RPMI7951 (cell line): ENCODE measurements at places on chromosomes 11 and 22. TPM values are rescaled to one million over a fixed set of nuclear protein-coding genes. Genes with fewer than 3 reads are reported as not detected.
A peak's percentile ranks its signal among the peaks of the same experiment; 100 is the strongest.

SPI1 gene
- not detected in 2 replicates for total RNA-seq

DNA sequence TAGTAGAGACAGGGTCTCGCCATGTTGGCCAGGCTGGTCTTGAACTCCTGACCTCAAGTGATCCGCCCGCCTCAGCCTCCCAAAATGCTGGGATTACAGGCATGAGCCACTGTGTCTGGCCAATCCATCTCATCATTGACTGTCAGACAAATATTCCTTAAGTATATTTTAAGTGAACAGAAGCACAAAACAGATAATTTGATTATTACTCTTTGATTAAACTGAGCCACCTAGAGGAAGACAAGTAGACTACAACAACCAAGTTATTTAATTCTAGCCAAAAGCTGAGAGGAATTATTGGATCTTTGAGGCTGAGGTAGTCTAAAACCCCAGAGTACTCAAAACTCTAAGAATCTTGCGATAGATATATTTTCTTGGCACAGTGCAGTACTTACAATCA lies 1.2 kb downstream of the ACRV1 start:
- no peak for DNase-seq

- no peak for DNase-seq
These were observed 7.4 kb downstream of the CLNS1A start for GRCh38 chr11:77630157-77630710.

NTM gene
- 38.7 and 47.8 TPM in 2 replicates for total RNA-seq

DNA sequence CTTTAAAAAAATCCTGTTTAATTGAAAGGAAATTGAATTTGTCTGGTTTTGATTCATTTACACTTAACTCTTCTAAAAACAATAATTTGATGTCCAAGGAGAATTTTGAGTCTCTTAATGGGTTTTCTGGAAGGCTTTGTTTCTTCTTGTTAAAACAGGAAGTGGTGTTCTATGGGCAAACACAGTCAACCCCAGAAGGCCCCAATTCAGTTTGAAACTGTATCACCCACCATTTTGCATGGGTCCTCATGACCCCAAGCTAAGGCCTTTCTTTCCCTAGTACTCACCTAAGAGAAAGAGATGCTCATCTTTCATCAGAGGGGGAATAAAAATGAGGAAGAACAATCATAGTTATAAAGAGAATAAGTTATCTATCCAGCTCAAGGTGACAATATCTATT lies 10.6 kb downstream of the FLI1 start:
- DNase-seq = no peak

MEI1 gene
- not detected in 2 replicates for total RNA-seq

DNA sequence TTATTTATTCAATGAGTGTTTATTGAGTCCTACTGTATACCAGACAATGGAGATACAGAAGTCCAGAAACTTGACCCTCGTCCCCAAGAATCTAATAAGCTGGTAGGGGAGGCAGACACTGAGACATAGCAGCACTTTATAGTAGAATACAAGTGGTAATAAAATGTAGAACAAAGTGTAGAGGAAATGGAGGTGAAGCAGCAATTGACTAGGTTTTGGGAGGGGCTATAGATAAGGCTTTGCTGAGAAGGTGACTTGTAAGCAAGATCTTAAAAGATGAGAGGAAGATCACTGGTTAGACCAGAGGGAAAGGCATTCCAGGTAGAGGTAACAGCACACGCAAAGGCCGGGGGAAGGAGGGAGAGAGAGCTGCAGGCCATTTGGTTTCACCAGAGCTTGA lies 57.3 kb downstream of the ZBTB16 start:
- DNase-seq = no peak

GRCh38 chr22:36977401-36977861 lies 41.8 kb downstream of the TST start:
- DNase-seq = peak; percentile 26

DNA sequence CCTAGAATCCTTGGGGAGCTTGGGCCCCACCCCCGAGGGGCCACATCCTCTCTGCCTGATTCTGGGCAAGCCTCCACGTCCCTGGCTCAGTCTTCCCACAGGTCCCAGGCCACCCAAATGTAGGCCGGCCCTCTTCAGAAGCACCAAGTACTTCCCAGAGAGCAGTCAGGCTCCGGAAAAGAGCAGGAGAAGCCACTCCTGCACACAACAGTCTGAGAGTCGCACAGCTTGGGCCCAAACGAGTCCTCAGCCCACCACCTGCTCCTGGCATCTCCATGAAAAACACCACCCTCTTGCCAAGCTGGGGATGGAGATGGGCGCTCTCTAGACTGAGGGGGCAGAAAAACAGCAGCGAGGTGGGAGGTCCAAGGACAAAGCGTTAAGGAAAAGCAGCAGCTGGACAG lies 15.4 kb downstream of the EHD1 start:
- no peak for DNase-seq

GRCh38 chr11:98180921-98181320 lies 839.8 kb upstream of the CNTN5 start:
- DNase-seq = no peak

DNA sequence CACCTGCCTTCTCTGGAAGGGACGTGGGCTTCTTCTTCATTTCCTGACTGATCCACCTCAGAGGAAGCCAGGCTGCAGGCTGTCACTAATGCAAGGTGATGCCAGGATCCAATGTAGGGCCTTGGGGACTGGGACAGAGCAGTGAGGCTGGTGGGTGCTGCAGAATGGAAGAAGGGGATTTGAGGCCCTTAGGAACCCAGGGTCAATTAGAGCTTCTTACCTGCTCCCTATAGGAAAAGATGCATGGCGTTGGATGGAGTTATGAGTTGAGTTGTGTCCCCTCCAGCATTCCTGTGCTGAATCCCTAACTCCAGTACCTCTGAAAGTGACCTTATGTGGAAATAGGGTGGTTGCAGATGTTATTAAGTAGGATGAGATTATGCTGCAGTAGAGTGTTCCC lies 190.4 kb downstream of the MIAT start:
- no peak for DNase-seq

OR2D2 gene
- 0.36 TPM in 1 of 2 replicates, not detected in the other for total RNA-seq

DNA sequence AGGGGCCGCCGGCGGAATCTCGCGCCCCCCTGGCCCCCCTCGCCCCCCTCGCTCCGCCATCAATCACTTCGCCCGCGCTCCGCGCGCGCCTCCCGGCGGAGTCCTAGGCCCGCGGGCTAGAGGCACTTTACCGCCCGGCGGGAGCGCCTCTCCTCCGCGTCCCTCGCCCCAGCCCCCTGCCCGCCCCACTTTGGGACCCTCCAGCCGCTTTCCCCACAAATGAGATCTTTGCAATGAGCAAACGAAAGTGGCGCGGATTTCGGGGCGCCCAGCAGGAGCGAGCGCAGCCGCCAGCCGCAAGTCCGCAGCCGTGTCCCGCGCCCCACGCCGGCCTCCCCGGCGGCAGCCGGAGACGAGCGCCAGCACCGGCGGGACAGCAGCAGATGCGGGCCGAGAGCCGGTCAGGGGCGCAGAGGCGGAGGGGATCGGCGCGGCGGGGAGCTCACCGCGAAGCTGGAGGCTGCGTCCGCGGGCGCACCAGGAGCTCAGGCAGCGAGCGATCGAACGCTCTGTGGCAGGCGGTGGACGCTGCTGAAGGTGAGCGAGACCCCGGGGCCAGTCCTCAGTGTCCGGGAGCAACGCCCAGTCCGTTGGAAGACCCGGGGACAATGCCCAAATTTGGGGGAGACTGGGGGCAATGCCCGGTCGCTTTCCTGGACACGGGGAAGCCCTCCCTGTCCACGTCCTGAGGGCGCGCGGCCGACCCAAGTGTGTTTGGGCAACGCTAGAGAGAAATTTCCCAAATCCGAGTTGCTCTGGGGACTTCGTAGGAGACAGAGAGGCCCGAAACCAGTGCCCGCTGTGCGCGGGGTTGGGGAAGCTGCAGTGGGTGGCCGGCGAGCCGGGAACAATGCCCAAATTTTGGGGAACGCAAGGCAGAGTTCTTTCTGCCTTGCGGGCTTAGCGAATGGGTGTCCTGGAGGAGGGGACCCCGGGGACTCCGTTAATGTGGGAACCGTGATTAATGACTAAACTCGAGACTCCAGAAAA lies 1.5 kb upstream of the IGF2 start:
- no peak for DNase-seq

KREMEN1 gene
- 6.1 and 6.2 TPM in 2 replicates for total RNA-seq

DNA sequence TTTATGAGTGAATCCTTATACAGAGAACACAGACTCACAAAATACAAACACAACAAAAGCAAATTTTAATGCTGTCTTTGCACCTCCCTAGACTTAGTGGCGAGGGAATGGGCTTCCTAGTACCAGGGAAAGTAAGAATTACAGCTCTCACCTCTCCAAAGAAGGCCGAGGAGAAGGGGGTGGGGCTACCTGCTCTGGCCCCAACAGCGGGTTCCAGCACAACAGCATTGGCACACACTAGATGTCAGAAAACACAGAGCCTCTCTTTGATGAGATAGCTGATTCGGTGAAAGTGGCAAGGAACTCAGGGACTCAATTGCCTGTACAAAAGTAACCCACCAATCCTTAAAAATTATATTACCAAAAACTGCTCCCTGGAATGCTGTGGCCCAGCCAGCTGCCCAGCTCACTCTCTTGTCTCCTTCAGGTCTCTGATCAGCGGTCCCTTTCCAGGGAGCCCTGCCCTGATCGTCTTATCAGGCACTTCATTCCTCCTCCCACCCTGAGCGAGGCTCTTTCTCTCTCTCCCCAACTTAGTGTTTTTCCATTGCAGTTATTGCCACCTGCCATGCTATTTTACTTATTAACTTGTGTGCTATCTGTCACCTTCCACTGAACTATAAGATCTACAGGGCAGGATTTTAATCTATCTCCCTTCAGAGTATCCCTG lies 30.7 kb downstream of the SPON1 start:
- DNase-seq = no peak

FOLR2 gene
- not detected in 2 replicates for total RNA-seq
